Endothelial cell of umbilical vein (primary cell): ENCODE measurements at places on chromosomes 3 and 15. TPM values are rescaled to one million over a fixed set of nuclear protein-coding genes. Genes with fewer than 3 reads are reported as not detected.

DNA sequence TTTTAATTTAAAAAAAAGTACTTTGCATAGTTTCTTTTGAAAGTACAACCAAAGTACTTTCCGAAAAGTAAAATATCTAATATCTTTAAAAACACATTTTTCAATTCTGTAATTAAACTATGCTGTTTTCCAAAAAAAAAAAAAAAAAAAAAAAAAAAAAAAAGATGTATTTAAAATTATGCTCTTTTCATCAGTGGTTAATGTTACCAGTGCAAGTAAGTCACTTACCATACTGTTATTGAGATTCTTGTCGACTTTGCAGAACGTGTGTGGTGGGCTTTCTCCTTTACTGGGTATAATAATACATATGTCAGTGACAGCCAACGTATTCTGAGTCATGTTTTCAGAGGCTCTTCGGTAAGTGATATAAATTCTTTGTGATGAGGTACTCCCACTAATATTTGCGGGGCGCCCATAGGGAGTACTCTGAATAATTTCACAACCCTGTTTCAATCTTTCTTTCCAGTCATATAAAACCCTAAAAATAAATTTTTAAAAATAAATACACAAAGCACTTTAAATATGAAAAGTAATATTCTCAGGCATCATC lies 39.9 kb downstream of the DENND4A start:
- H3K36me3 ChIP-seq: no peaks in the 10 kb centered on the region
- H3K4me1 ChIP-seq: no peaks in the 10 kb centered on the region
- no peak overlapping the region for H3K4me3 ChIP-seq
- no peak for DNase-seq
- H3K27me3 ChIP-seq: no peaks in the 10 kb centered on the region

- H3K27ac ChIP-seq: no peak overlapping the region
These were observed 7.7 kb upstream of the STARD5 start for GRCh38 chr15:81331600-81331999.

The SLC9C1 gene
- 0.09 TPM in 1 of 2 replicates, not detected in the other for total RNA-seq

The ROBO2 gene
- 0.23 TPM in 1 of 2 replicates, not detected in the other for total RNA-seq
